ENCODE measurements at places on chromosomes 7 and 10.

GRCh38 chr7:75793676-75794075, 19.9 kb downstream of the CCL24 start:
- no peak for DNase-seq

DNA sequence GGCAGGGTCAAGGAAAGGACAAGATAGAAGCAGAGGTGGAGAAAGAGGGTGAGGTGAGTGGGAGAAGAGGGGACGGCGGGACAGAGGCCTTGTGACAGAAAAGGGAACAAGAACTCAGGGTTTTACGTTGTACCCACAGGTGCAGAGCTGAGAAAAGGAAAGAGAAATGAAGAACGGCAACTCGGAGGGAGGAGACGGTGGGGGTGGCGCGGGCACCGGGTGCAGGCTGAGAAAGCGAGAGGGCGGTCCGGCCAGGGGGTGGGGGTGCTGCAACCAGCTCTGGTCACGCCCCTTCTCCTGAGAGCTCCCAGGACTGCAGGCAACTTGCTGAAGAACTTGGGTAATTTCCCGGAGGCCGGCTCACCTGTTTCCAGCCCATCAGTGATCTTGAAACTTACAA, 65.3 kb downstream of the CARD11 start:
- no peak for DNase-seq

- DNase-seq, result no peak
Measured at GRCh38 chr7:156600496-156600895, 40.1 kb upstream of the RNF32 start.

DNA sequence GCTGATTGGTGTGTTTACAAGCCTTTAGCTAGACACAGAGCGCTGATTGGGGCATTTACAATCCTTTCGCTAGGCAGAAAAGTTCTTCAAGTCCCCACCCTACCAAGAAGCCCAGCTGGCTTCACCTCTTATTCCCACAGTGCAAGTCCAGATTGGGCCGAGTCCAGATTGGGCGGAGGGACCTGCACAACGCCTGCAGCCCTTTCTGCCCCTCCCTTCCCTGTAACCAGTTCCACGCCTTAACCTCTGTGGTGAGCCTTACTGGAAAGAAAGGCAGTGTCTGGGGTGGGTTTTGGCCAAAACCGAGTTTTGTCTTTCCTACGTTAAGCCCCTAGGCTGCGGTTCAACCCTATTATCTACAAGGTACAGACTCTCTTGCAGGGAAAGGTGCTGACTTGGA, 268.7 kb downstream of the ZEB1 start:
- DNase-seq, result no peak

DNA sequence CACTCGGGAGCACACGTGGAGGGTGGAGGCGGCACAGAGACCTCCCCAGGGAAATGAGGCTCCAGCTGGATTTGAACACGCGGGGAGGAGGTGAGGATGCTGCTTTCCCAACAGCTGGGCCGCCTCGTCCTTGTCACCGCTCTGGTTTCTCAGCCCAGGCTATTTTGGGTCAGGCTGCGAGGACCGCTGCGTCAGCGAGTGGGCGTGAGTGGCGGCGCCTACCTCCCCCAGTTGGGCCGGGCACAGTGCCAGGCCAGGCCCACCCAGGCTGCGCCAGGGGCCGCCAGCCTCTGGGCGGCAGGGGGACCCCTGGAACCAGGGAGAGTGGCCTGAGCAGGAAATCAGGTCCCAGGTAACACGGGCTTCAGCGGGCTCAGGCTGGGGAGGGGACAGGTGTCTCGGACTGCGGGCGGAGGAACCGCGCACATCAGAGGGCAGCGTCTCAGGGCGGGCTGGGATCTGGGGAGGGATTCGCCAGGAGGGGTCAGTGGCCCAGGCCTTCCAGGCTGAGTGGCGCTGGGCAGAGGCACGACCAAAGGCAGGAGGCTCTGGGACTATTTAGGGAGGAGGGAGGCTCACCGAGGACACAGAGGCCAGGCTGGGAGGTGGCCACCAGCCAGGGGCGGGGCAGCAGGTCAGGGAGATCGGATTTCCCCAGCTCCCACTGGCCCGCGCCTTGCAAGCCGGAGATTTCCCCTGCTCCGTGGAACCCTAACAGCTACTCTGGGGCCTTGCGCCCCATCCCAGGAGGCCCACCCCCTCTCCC, 125.2 kb upstream of the RET start:
- no peak for DNase-seq

GRCh38 chr10:121665809-121666208, 67.6 kb upstream of the FGFR2 start:
- DNase-seq, result no peak

- no peak for DNase-seq
Measured at GRCh38 chr10:287026-287709, 151.9 kb downstream of the ZMYND11 start.

DNA sequence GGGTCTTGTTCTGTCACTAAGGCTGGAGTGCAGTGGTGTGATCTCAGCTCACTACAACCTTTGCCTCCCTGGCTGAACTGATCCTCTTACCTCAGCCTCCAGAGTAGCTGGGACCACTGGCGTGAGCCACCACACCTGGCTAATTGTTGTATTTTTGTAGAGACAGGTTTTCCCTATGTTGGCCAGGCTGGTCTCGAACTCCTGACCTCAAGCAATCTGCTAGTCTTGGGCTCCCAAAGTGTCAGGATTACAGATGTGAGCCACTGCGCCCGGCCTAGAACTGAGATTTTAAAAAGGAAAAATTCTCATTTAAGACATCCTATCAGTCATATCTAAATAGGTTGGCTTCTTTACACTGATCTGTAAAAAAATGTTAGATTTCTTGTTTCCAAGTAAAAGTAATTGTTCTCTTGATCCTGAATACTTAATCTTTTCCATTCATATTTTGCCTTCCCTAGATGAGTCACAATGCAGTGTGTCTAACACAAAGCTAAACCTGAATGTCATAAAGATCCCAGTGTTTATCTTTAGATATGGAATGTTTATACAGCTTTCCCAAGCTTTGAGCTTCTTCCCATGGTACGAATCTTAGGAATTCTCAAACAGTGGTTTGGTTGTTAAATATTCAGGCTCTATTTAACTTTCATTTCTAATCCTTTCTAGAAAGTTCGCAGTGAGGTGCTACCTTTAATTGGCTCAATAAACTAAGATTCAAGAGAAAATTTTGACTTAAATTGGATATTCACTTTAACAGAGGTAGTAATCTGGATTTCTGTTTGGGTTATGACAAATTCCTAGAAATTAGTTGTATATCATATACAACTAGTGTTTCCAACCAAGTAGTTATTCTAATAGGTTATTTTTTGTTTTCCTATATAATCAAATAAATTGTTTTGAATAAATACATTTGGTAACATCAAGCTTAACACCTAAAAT, 12.1 kb upstream of the LAMB1 start:
- DNase-seq, result peak; percentile 75

DNA sequence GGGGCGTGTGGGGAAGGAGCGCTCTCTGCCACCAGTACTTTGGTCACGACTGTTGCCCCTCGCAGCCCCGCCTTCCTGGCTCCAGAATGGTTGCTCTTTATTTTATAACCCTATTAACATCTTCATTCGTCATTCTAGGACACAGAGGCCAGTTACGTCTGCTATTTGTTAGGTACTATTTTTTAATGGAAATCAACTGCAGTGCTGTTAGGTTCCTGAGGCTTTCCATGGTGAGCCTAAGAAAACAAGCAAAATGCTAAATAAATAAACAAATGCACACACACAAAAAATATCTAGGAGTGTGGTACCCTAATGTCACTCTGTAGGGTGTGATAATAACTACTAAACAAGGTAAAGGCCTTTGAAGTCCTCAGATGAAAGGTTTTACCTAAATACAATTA, 71.1 kb downstream of the SLC37A3 start:
- no peak for DNase-seq

GRCh38 chr10:34372509-34372908, 442.6 kb downstream of the PARD3 start:
- DNase-seq, result no peak

DNA sequence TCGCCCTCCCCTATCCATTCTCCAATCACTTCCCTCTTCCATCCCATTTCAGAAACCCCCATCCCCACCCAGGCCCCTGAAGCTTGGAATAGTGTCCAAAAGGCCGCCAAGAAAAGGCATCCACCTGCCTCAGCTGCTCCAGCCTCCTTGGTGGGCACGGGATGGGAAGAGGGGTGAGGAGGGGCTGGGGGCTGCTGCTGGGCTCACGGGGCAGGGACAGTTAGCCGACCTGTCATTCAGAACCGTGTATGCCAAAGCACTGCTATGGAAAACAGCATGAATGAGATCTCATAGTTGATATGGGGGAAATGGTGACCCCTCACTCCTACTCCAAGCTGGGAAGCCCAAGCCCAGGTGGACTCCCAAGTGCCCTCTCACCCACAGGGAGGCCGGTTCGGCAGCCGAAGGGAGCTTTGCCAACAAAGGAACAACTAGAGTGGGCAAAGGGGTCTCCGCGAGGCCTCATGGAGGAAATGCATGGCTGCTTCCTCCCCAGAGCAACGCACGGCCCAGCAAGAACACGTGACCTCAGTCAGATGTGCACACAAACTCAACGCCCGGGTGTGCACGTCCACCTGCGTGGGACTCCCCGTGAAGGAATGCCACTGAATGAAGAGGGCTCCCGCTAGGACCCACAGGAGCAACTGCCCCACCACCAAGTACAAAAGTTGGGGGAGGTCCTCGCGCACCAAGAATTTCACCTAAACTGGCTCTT, 52.5 kb downstream of the EBF3 start:
- DNase-seq, result no peak

- no peak for DNase-seq
Measured at GRCh38 chr7:140972344-140972743, 42.4 kb downstream of the MRPS33 start.

DNA sequence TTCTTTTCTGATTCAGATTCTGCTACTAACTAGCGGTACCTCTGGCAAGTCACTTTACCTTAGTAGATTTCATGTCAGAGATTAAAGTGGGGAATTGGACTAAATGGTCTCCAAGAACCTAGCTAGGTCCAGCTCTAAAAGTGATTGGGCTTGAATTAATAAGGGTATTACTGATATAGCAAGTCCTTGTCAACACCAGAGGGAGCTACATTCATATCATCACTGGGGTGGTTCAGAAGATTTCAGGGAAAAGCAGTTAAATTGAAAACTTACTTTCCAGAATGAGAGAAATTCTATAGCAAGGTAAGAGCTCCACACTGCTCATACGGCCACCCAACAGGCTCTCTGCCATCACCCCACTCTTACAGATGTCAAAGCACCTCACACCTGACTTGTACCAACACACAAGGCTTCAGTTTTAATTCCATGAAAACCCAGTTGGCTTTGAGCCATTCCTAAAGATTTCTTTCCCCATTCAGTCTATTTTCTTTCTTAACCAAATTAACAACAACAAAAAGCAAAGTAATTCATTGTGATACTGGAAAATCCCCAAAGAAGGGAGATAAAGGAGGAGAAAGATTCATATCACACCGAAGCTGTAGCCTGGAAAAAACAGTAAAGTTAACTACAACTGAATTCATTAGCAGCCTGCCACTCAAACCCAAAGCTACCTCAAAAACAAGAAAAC, 38.0 kb upstream of the SPOCK2 start:
- no peak for DNase-seq

DNA sequence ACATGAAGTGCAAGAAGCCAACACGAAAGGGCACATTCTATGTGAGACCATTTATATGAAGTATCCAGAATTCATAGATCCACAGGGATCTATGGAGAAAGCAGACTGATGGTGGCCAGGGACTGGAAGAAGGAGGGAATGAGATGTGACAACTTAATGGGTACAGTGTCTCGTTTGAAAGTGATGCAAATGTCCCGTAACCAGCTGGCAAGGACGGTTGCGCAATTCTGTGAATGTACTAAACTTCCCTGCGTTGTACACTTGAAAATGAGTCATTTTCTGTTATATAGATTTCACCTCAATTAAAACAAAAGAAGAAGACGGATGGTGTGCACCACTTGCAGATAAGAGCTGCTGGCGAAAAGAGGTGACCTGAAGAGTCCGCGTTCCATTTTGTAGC, 861.1 kb downstream of the TYW1 start:
- no peak for DNase-seq

DNA sequence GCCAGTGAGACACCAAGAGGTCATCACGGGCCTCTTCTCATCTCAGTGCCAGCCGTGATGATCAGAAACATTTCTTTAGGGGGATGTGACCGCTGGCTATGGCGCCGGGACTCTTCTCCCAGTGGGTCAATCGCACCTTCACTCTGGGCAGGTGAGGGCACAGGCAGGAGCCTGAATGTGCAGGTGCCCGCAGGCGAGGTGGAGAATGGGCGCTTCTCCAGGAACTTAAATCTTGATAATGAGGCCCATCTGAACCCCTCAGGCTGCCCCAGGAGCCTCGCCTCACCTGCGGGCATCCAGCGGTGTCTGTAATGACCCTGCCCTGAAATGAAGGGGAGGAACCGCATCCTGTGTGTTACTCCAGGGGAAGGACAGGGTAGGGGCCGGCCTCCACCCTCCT, 204.7 kb downstream of the ADARB2 start:
- no peak for DNase-seq

- no peak for DNase-seq
Measured at GRCh38 chr10:1268831-1269230, 212.6 kb downstream of the WDR37 start.

DNA sequence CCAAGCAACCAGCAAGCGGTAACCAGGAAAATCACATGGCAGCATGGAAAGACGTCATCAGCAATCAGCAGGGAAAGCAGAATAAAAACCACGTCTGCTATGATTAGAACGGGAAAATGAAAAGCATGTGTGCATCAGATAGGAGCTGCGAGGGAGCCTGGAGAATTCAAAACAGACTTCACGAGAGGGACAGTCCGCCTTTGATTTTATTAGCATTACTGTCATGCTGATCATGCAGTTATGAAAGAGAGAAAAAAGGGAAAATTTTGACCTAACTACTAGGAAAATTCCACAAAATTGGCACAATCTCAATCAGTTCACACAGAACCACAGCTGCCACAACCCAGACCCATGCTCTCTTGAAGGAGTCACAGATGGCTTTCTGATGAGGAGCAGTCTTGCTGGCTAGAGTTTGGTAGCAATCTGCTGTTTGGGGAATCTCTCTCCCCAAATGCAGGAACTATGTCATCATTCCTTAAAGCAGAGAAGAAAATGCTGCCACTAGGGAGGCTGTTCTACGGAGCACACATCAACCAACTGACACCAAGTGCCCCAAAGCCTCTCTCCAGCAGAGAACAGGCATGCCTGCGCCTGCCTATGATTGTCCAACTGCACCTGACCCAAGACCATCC, 295.9 kb downstream of the TNS3 start:
- peak; percentile 89 for DNase-seq

- DNase-seq, result no peak
Measured at GRCh38 chr7:66679633-66680244, 51.1 kb downstream of the KCTD7 start.

DNA sequence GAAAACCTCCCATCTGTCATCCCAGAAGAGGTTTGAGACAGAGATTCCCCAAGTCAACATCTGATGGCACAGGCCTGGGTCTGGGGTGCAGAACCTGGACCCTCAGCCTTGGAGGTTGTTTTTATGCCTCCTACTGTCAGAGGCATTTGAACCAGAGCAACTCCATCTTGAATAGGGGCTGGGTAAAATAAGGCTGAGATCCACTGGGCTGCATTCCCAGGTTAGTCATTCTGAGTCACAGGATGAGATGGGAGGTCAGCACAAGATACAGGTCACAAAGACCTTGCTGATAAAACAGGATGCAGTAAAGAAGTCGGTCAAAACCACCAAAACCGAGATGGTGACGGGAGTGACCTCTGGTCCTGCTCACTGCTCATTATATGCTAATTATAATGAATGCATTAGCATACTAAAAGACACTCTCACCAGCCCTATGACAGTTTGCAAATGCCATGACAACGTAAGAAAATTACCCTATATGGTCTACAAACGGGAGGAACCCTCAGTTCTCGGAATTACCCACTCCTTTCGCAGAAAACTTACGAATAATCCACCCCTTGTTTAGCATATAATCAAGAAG, 92.0 kb downstream of the ITGA8 start:
- DNase-seq, result no peak

GRCh38 chr7:1160670-1161021, 650 bp upstream of the ZFAND2A start:
- DNase-seq, result no peak
